ENCODE measurements at places on chromosomes 5 and 9. TPM values are rescaled to one million over a fixed set of nuclear protein-coding genes. Genes with fewer than 3 reads are reported as not detected.

The FRRS1L gene
- total RNA-seq = 10.9 TPM

The LTC4S gene
- total RNA-seq = 22.9 TPM

The MYMK gene
- total RNA-seq = not detected

The AUH gene
- total RNA-seq = 4.4 TPM

The MBLAC2 gene
- total RNA-seq = 10.2 TPM

The CDX1 gene
- total RNA-seq = 0.29 TPM

- H3K4me1 ChIP-seq = no peaks in the 10 kb centered on the region
- H3K27me3 ChIP-seq = no peaks in the 10 kb centered on the region
- DNase-seq = peak; percentile 44
- peak overlapping the region; percentile 16 for H3K27ac ChIP-seq
- H3K36me3 ChIP-seq = no peaks in the 10 kb centered on the region
- peak overlapping the region; percentile 19 for H3K4me3 ChIP-seq
Measured at GRCh38 chr9:126722922-126723806, 81.7 kb upstream of the ZBTB43 start.

DNA sequence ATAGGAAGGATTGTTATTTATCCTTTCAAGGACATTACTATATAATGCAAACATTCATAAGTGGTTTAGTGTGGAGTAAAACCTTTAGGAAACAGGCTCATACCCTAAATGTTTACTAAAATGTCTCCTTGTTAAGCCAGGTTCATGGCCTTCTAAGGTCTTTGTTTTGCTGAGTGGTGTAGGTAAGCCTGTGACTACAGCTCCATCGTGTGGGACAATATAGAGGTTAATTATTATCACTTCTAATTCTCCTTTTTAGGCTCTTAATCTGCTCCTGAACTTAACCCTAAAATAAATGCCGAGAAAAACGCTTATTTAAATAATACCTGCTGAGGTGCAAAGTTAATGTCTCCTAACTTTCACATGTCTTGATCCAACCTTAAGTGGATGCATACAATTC lies 43.8 kb downstream of the SPINK5 start:
- no peaks in the 10 kb centered on the region for H3K4me1 ChIP-seq
- H3K4me3 ChIP-seq = no peak overlapping the region
- no peaks in the 10 kb centered on the region for H3K36me3 ChIP-seq
- no peaks in the 10 kb centered on the region for H3K27me3 ChIP-seq
- H3K27ac ChIP-seq = no peak overlapping the region

- no peak for DNase-seq
- no peak overlapping the region for H3K4me3 ChIP-seq
- H3K4me1 ChIP-seq = no peaks in the 10 kb centered on the region
- no peaks in the 10 kb centered on the region for H3K27me3 ChIP-seq
- no peaks in the 10 kb centered on the region for H3K36me3 ChIP-seq
Measured at GRCh38 chr5:143141652-143142051, 261.8 kb downstream of the NR3C1 start.

DNA sequence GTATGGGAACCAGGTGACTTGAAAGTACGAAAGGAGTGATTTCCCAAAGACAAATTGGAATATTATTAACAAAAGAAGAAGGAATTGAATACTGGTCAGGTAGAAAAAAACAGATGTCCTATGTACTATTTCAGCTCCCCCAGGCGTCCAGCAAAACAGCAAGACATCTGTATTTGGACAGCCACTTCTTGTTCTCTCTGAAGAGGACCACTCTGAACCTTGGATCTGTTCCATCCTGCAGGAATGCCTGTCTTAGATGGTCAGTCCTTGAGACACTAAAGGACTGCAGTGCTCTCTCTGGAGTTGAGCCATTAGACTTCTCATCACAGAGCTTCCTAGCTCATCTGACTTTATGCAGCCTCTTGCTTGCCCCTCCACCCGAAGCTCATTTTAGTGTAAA lies 74.4 kb upstream of the RARS1 start:
- no peak overlapping the region for H3K27ac ChIP-seq
- DNase-seq = no peak
- no peak overlapping the region for H3K4me3 ChIP-seq
- no peaks in the 10 kb centered on the region for H3K4me1 ChIP-seq
- H3K27me3 ChIP-seq = no peaks in the 10 kb centered on the region

DNA sequence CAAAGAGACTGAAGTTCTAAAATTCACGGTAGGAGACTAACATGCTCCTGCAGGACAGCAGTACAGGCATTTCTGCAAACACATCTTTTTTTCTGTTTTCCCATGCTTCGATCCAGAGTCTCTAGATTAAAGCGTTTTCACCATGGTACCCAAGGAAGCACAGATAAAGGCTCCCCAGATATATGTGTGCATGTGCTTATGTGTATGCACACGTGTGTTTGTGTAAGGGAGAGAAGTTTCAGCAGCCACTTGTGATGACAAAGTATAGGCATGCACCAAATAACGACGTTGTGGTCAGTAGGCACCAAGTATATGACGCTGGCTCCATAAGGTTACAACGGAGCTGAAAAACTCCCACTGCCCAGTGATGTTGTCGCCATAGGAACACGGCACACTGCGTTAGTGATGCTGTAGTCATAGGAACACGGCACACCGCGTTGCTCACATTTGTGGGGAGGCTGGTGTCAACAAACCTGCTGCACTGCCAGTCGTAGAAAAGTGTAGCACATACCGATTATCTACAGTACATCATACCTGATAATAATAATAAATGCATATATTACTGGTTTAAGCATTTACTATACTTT lies 21.7 kb downstream of the MED10 start:
- no peak overlapping the region for H3K4me3 ChIP-seq
- no peaks in the 10 kb centered on the region for H3K36me3 ChIP-seq
- no peaks in the 10 kb centered on the region for H3K27me3 ChIP-seq
- H3K27ac ChIP-seq = no peak overlapping the region
- DNase-seq = no peak

GRCh38 chr9:137083394-137084004 lies 3.3 kb upstream of the MAN1B1 start:
- H3K36me3 ChIP-seq = no peaks in the 10 kb centered on the region
- peaks cover 7% of the 10 kb centered on the region for H3K4me1 ChIP-seq
- H3K27ac ChIP-seq = peak overlapping the region; percentile 67
- DNase-seq = peak; percentile 63

DNA sequence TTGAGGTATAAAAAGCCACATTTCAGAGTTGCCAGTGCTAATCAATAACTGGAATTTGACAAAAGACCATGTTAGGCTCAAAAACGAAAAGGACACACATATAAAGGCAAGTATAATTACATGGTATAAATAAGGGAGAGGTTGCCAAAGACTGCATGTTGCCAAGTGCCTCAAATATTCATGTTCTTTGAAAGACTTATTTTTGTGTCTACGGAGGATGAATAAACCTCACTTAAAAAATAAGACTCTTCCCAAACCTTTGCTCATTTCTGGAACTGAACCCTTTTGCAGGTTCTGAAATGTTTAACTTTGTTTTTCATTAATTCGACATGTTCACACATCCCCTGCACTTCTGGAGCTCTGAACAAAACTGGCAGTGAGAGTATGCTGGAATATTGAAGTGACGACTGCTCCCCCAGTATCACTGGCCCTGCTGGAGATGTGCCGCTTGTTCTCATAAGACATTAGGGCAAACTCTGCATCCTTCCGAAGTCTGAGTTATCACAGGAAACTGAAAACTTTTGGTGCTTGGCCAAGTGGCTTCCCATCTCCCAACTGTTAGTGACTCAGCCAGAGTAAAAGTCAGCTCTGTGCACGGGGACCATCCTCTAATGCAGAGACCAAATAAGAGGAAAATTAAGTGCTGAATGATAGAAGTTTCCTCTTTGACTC lies 336.8 kb downstream of the GLIS3 start:
- DNase-seq = peak; percentile 62
- H3K4me1 ChIP-seq = peaks cover 8% of the 10 kb centered on the region
- no peak overlapping the region for H3K4me3 ChIP-seq
- peak overlapping the region; percentile 42 for H3K27ac ChIP-seq
- H3K36me3 ChIP-seq = no peaks in the 10 kb centered on the region
- H3K27me3 ChIP-seq = no peaks in the 10 kb centered on the region

GRCh38 chr9:133184971-133185370 lies 21.3 kb upstream of the GBGT1 start:
- no peaks in the 10 kb centered on the region for H3K4me1 ChIP-seq
- no peaks in the 10 kb centered on the region for H3K27me3 ChIP-seq
- no peak overlapping the region for H3K27ac ChIP-seq
- peak; percentile 34 for DNase-seq
- H3K4me3 ChIP-seq = no peak overlapping the region

- no peak overlapping the region for H3K27ac ChIP-seq
- no peak overlapping the region for H3K4me3 ChIP-seq
- no peaks in the 10 kb centered on the region for H3K27me3 ChIP-seq
- H3K36me3 ChIP-seq = no peaks in the 10 kb centered on the region
- H3K4me1 ChIP-seq = no peaks in the 10 kb centered on the region
Measured at GRCh38 chr5:96626956-96627355, 35.2 kb upstream of the CAST start.

DNA sequence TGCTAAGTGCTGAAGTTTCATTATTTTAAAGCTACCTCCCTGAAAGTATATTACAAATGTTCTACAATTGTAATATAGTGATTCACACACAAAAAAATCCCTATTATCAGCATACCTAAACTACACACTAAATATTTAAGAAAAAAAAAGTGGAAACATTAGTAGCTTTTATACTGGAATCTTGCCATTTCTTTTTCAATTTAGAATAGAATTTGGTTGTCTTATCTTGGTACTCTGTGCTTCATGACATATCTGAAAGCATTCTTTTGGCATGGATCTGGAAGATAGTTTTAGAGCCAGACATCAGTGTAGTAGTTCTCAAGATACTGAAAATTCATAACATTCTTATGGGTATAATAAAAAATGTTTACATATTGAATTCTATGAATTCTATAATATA lies 35.0 kb downstream of the SLC1A3 start:
- H3K36me3 ChIP-seq = no peaks in the 10 kb centered on the region
- no peak overlapping the region for H3K4me3 ChIP-seq
- H3K4me1 ChIP-seq = no peaks in the 10 kb centered on the region
- H3K27me3 ChIP-seq = no peaks in the 10 kb centered on the region

- no peaks in the 10 kb centered on the region for H3K36me3 ChIP-seq
- peak; percentile 65 for DNase-seq
- H3K27me3 ChIP-seq = no peaks in the 10 kb centered on the region
- peak overlapping the region; percentile 52 for H3K4me3 ChIP-seq
- H3K27ac ChIP-seq = peak overlapping the region; percentile 89
Measured at GRCh38 chr5:102865510-102866236, 110.6 kb downstream of the PAM start.

DNA sequence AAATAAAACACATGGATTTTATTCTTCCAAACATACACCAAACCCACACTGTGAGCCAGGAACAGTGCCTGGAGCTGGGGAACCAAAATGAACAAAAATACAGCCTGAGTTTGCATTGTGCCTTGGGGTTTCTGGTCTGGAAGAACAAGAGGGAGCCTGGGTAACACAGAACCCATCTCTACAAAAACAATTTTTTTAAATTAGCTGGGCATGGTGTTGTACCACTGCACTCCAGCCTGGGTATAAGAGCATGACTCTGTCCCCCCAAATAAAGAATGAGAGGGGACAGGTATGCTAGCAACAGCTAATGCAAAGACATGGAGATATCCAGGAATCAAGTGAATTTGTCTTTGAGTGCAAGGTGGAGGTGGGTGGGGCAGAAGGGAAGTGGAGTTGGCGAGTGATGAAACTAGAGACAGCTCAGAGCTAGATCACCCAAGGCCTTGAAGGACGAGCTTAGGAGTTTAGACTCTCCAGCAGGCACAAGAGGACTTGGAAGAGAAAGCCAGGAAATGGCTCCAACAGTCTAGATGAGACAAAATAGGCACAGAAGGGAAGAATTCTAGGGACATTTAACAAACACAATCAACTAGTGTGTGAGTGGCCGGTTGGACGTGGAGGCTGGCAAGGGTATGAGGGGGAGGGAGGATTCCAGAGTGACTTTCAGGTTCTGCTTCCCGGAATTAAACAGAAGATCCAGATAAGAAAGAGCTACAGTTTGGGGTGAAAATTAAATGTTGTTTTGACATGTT lies 47.4 kb downstream of the FNBP1 start:
- DNase-seq = no peak
- H3K4me3 ChIP-seq = no peak overlapping the region
- H3K4me1 ChIP-seq = peaks cover 9% of the 10 kb centered on the region
- no peaks in the 10 kb centered on the region for H3K27me3 ChIP-seq
- no peaks in the 10 kb centered on the region for H3K36me3 ChIP-seq
- H3K27ac ChIP-seq = peak overlapping the region; percentile 77

Measured in uterus (tissue), 4 donors.